HT1080 (cell line): ENCODE measurements at places on chromosomes 12 and 14.

- DNase-seq, result no peak
Measured at GRCh38 chr12:130079279-130079678, 83.0 kb upstream of the FZD10 start.

- DNase-seq, result no peak
Measured at GRCh38 chr12:58564721-58565120, 355.6 kb downstream of the LRIG3 start.

DNA sequence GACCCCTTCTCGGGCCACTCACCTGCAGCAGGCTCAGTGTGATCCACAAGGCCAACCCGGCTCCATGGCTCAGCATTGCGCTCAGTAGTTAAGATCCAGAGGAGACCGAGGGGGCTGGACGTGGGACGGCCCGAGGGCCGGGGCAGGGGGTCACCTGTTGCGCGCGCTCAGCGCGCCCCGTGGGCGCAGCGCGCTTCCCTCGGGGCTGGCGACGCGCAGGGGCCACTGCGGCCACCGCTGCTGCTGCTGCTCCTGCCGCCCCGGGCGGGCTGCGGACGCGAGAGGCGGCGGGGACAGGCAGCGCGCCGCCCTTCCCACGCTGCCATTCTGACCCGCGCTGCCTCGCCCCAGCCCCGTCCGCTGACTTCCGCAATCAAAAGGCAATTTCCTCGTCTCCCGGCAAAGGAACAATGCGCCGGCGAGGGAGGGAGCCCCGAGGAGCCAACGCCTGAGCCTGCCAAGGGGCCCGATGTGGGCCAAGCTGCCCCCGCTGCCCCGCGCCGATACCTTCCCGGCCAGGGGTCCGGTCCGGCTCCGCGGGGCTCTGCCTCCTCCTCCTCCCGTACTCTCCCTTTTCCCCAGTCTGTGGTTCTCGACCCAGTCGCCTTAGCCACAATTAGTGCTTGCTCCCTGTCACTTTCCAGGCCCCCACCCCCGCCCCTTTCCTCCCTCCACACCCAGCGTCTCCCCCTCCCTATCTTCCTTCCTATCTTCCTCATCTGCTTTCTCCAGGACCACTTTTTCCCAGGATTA, 27.3 kb downstream of the PTPRB start:
- no peak for DNase-seq

GRCh38 chr12:108371801-108372344, 32.8 kb upstream of the CMKLR1 start:
- DNase-seq, result peak; percentile 42

DNA sequence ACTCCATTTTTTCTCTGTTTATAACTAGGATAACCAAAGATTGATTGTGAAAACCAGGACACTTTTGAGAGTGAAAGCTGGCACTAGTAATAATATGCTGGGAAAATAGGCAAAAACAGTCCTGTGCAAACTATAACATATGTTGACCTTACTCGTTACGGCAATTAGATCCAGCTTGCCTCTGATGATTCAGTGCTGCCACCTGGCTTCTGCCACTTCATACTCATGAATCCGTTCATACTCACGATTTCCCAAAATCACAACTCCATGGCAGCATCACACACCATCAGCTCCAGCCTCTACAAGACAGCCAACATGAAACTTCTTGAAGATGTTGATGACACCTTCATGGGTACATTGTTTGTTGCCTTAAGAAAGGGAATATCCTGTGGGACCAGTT, 49.1 kb upstream of the CAND1 start:
- peak; percentile 6 for DNase-seq

DNA sequence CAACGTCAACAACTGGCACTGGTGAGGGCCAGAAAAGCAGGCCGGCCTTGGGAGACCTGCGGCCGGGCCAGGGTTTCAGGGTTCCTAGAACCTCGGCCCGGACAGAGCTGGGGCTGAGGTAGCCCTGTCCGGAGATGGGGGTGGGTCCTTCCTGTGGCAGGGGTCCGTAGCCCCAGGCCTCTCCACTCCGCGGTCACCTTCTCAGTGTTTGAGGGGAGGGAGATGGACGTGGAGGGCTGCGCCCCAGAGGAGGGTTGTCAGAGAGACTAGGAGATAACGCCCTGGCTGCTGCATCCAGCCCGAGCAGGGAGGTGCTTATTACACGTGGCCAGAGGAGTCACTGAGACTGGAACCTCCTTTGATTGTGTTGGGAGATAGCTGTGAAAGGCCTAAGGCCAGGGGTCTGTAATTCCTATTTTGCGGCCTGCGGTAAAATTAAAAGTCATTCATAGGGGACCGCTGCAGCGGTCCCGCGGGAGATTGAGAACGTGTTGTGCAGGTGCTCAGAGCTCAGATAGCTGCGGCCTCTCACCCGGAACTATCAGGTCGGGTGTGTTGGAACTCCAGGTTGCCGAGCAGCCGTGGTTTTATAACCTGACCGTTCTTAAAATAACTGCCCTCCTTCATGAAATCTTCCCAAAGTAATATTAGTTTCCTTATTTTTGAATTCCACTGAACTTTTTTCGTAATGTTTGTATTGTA, 507 bp downstream of the AHSA1 start:
- peak; percentile 33 for DNase-seq

DNA sequence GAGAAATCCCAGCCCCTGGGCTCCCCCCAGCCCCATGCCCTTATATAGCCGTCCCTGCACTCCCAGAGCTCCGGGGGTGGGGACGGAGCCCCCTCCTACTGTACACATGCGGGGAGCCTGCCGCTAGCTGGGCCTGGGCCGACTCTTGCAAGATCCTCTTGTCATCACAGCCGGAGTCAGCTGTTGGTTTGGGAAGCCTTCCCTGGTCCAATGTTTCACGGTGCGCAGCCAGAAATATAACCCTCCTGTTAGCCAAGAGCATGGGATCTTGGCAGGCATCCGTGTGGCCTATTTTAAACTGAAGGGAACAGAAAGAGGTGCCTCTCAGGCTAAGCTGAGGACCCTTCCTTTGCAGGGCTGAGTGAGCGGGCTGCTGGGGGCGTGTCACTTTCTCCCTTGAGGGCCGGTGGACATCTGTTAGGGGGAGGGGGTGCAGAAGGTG, 175.3 kb downstream of the TSPAN9 start:
- DNase-seq, result no peak

DNA sequence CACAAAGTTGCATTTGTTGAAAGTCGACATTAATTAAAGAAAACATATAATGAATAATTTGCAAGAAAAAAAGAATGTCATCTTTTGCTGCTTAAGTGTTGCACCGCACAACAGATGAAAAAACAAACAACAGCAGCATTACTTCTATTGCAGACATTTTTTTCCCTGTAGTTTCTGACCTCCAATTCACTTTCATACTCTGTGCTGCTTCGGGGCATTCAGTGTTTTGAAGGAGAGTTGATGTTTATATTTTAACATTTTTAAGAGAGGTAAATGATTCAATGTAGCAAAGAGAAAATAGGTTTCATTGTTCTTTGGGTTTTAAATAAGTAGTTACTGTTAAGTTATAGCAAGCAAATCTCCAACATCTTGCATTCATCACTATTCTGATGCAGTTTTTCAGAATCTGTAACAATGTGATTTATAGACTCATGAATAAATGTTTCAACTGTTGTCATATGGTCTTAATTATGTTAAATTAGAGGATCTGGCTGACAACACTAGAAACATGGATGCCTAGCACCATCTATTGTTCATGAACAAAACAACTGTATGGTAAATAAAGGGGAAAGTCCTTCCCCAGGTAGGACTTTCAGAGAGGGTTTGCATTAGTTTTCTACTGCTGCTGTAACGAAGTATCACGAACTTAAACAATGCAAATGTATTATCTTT, 168.1 kb downstream of the BCAT1 start:
- DNase-seq, result no peak

DNA sequence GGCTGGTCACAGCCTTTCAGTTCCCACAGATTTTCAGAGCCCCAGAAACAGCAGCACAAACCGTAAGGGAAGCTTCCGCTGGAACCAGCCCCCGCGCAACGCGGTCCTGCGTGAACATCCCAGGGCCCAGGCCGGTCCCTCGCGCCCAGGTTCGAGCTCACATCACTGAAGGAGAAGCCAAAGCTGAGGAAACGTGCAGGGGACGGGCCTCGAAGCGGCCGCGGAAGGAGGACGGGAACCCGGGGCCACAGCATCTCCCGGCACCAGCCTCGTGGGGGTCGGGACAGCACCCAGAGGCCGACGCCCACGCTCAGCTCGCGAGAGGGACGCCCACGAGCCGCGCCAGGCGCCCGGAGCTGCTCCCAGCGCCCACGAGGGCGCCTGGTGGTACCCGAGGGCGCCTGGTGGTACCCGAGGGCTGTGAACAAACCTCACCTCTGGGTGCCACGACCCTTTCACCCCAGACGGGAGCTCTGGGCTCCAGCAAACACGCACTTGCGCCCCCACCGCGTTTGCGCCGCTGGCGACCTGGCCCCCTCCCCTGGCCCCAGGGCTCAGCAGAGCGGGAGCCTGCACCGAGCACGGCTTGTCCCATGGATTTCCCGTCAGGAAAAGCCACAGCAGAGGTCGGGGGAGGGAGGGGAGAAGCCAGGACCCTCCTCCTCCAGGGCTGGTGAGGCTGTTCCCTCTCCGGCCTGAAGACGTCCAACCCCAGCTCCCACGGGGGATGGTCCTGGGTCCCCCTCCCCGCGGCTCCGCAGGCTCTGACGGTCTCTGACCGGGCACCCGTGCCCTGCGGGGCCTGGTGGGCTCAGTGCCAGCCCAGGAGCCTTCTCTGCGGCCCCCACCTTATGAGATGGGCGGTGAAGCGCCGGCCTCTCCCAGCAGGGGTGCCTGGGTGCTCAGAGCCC, 6.9 kb downstream of the LRCOL1 start:
- DNase-seq, result no peak

DNA sequence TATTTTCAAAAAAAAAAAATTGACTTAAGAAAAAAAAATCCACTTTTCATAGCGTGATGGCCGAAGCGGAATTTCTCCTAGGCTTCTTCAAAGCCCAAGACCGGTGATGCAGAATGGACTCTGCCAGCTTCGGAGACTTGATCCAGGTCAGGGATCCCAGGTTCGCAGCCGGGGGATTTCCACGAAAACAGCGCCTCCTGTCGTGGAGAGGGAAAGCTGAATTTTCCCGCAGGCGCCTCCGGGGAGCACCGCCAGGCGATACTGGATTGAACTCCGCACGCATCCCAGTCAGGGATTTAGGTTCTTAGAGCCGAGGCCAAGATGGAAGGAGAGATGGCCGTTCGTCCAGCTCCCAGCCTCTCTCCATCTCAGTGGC, 2.1 kb downstream of the TTC6 start:
- no peak for DNase-seq

- DNase-seq, result no peak
Measured at GRCh38 chr12:106125351-106126095, 13.2 kb downstream of the NUAK1 start.

DNA sequence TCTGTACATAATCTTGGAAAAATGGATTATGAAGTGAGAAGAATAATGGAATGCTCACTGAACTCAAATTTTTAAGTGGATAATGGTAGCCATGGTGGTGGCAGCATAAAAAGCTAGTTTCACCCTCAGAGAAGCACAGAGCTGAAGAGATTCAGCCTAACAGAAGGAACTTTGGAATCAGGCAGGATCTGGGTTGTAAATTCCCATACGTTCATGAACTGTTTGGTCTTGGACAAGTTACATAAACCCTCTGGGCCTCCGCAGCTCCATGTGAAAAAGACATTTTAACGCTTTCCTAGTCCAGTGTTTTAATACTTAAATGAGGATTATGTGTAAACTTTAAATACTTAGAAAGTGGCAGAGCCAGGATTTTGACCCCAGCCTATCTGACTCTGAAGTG, 26.6 kb downstream of the JKAMP start:
- no peak for DNase-seq

DNA sequence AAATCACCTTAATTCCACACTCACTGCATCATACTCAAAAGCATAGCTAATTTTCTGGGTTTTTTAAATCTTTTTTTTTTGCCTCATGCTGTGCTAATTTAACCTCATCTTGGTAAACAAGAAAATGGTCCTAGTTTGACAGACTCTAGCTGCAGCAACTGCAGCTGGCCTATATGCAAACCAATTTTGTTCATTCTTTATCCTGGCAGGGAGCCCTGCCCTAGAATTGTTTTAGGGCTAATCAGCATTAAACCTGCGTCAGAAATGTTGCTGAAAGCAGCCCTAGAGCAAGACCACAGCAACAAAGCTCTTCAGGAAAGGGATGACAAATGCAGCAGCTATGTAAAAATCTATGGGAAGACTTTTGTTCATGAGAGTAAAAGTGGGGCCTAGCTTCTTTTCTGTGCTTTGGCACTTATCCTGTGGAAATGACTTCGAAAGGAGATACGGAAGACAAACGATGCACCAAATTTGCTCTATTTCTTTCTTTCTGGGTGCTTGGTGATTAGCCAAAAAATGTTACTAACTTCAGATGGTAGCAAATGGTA, 72.2 kb downstream of the DENND5B start:
- peak; percentile 99 for DNase-seq

GRCh38 chr12:20000229-20000849, 368.0 kb upstream of the PDE3A start:
- DNase-seq, result no peak

- no peak for DNase-seq
Measured at GRCh38 chr12:13026286-13026685, 17.9 kb upstream of the FAM234B start.

DNA sequence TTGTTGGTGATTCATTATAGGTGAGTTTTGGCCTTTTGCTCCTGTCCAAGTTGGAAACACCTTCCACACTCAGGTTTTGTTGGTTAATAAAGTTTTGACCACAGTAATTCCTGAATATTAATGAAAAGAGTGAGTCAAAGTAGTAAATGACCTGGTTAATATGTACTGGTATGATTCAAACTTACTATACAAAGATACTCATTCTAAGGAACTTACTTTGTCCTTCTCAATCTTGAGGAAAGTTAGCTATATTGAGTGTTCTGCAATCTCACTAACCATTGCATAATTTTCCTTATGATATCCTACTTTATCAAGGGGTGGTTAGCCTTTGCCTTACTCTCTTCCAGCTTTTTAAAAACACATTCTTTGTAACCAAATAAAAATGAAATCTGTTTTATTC, 20.9 kb upstream of the HECTD1 start:
- DNase-seq, result no peak

GRCh38 chr12:30533558-30534265, 162.0 kb downstream of the IPO8 start:
- no peak for DNase-seq

- no peak for DNase-seq
Measured at GRCh38 chr12:116693286-116694227, 44.3 kb downstream of the SPRING1 start.

- no peak for DNase-seq
Measured at GRCh38 chr14:92005019-92005418, 34.8 kb downstream of the TRIP11 start.

DNA sequence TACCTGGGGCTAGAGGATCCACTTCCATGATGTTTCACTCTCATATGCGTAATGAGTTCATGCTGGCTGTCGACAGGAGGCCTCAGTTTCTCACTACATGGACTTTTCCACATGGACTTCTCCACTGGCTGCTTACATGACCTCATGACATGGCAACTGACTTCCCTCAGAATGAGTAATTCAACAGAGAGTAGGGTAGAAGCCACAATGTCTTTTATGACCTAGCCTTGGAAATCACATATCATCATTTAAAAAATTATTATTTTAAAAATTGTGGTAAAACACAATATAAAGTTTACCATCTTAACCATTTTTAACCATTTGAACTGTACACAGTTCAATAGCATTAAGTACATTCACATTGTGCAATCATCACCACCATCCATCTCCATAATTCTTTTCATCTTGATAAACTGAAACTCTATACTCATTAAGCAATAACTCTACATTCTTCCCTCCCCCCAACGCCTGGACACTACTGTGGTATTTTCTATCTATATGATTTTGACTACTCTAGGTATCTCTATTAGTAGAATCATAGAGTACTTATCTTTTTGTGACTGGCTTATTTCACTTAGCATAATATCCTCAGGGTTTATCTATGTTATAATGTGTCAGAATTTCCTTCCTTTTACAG, 144.5 kb downstream of the TGFB3 start:
- no peak for DNase-seq
